ENCODE measurements at places on chromosomes 1 and 21. TPM values are rescaled to one million over a fixed set of nuclear protein-coding genes. Genes with fewer than 3 reads are reported as not detected.
A peak's percentile ranks its signal among the peaks of the same experiment; 100 is the strongest.

GRCh38 chr1:111585447-111586086 lies 34.0 kb upstream of the RAP1A start:
- DNase-seq = no peak
- H3K4me3 ChIP-seq = no peak overlapping the region
- H3K27me3 ChIP-seq = no peaks in the 10 kb centered on the region
- no peaks in the 10 kb centered on the region for H3K36me3 ChIP-seq

DNA sequence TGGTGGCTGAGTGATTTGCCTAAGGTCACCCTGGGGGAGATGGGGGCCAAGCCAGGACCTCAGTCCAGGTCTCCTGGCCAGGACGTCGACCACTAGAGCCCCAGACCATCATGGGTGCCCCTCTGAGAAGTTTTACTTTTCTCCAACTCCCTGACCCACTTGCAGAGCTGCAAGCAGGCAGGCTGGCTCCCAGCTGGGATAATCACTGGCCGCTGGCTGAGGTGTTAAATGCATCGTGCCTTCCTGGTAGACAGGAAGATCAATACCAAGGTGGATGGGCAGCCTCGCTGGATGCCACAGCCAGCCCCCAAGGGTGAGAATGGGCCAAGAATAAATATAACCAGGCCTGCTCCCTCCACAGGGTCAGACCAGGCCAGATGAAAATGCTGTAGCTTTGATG lies 106.2 kb downstream of the EPHB2 start:
- H3K36me3 ChIP-seq = no peaks in the 10 kb centered on the region
- H3K4me3 ChIP-seq = no peak overlapping the region
- no peak for DNase-seq

DNA sequence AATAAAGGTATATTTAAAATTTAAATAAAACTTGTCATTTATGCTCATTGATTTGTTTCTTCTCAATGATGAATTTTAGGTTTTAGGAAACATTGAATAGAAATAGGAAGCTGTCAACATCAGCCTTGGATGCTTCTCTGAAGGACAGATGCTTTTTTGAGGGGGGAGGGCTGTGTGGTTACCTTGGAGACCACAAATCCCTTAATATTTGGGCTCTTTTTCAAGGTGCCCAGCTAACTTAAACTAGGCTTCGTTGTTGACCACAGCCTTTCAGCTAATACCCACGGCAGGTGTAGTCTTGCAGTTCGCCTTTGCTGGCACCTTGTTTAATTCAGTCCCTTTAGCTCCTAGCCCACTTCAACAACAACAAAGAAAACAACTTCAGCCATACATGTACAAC lies 22.5 kb downstream of the TENT5C start:
- H3K4me3 ChIP-seq = no peak overlapping the region
- no peak for DNase-seq
- H3K36me3 ChIP-seq = no peaks in the 10 kb centered on the region
- no peak overlapping the region for H3K27ac ChIP-seq
- H3K4me1 ChIP-seq = no peaks in the 10 kb centered on the region

GRCh38 chr21:25858325-25858724 lies 123.6 kb downstream of the GABPA start:
- no peaks in the 10 kb centered on the region for H3K4me1 ChIP-seq
- no peak overlapping the region for H3K27ac ChIP-seq
- H3K4me3 ChIP-seq = no peak overlapping the region
- no peak for DNase-seq
- no peaks in the 10 kb centered on the region for H3K36me3 ChIP-seq
- H3K27me3 ChIP-seq = no peaks in the 10 kb centered on the region

GRCh38 chr1:195530961-195531360 lies 1077.3 kb downstream of the KCNT2 start:
- DNase-seq = no peak
- H3K4me3 ChIP-seq = no peak overlapping the region
- no peaks in the 10 kb centered on the region for H3K4me1 ChIP-seq
- H3K27ac ChIP-seq = no peak overlapping the region

DNA sequence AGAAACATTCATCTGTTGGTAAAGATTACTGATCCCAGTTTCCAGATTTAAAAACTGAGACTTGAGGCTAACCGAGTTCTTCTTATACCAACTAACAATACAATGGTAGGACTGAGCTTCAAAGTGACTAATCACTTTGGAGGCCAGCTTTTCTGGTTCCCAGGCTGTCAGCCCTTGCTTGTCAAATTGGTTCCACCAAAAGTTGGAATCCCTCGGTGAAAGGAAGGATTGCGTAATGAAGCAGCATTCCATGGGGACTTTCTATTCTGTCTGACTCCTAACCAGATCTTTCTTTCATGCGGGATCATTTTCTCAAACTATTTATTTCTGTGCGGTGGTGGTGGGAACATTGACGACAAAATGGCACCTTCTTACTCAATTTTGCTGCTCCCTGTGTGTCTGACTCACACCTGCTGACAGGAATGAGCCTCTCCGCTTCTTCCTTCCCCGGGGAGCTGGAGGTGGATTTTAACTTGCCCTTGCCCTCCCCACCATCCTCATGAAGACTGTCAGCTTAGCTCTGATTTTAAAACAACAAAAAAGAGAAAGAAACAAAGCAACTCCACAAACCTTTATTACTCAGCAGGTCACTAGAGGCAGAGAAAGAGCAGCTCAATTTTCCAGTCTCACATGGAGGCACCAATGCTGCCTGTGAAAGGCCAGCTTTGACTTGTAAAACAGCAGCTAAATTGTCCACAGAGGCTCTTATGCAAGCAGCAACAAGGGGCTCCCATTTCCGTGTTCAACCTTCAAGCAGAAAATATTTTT lies 32.9 kb upstream of the RASAL2 start:
- no peaks in the 10 kb centered on the region for H3K36me3 ChIP-seq
- H3K27me3 ChIP-seq = no peaks in the 10 kb centered on the region
- H3K4me1 ChIP-seq = peaks cover 35% of the 10 kb centered on the region
- no peak for DNase-seq

- no peak overlapping the region for H3K27ac ChIP-seq
- peaks cover 23% of the 10 kb centered on the region for H3K27me3 ChIP-seq
- peak overlapping the region; percentile 39 for H3K4me3 ChIP-seq
- DNase-seq = peak; percentile 84
These were observed 20.7 kb upstream of the MAPKAPK2 start for GRCh38 chr1:206663832-206664652.

DNA sequence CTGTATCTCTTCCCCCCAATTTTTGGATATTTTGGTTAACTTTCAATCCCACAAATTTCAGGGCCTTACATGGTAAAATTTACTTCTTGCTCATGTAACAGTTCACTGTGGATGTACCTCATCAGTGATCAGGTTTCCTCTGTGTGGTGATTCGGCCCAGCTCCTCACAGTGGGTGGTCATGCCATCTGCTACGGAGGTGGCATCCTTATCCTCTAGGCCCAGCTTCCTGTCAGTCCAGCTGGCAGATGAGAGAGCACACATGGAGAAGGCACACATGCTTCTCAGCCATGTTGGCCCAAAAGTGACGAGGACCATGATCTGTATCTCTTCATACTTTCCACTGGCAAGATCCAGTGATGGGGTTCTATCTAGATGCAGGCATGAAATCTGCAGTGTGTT lies 27.2 kb downstream of the PCBP3 start:
- no peak overlapping the region for H3K4me3 ChIP-seq
- no peak overlapping the region for H3K27ac ChIP-seq
- DNase-seq = no peak
- peaks cover 32% of the 10 kb centered on the region for H3K36me3 ChIP-seq

GRCh38 chr1:233102341-233102740 lies 151.9 kb downstream of the NTPCR start:
- no peak overlapping the region for H3K27ac ChIP-seq
- no peak for DNase-seq
- H3K4me1 ChIP-seq = no peaks in the 10 kb centered on the region
- H3K36me3 ChIP-seq = peaks cover 4% of the 10 kb centered on the region
- no peaks in the 10 kb centered on the region for H3K27me3 ChIP-seq
- no peak overlapping the region for H3K4me3 ChIP-seq

DNA sequence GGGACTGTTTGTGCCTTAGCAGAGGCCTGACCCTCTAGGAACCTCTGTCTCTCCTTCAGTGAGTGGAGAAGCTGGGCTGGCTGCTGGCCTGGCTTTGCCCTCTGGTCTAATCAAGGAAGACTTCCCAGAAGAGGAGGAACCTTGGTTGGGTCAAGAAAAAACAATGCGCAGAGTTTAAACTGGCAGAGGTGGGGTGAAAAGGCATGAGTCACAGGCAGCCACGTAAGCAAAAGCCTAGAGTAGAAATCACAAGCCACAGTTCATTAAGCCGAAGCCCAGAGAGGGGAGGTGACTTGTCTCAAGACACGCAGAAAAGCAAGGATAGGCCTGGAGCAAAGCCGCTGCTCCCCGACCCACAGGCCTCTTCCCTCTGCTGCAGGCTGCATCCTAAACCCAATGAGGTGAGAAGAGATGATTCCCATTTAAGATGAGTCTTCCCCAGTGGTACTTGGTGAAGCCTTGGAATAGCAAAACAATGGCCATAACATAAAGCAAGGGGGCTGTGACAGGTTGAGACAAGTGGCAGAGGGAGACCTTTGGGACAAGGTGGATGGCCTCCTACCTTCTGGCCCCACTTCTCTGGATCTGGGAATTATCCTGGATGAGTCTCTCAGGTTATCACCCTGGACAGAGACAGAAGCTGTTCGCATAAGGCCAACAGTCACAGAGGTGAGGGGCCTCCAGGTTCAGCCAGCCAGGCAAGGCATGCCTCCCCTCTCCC lies 7.7 kb downstream of the PDZK1IP1 start:
- H3K27me3 ChIP-seq = no peaks in the 10 kb centered on the region
- no peak for DNase-seq
- H3K4me1 ChIP-seq = peaks cover 16% of the 10 kb centered on the region
- H3K4me3 ChIP-seq = no peak overlapping the region

DNA sequence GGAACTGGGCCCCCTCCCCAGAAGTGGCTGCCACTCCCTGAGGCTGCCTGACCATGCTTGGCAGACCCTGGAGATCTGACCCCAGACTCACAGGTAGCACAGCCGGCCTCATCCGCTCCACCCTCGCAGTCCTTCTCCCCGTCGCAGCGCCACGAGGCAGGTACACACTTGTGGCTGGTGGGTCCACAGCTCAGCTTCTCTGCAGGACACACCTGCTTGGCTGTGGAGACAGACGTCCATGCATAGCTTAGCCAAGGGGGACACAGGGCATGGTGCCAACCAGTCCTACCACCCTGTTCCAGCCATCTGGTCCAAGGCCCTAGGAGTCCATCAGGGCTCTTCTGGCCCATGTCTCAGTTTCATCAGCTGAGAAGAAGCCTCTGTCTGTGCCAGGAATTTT lies 42.2 kb upstream of the MAGOH start:
- no peaks in the 10 kb centered on the region for H3K36me3 ChIP-seq
- no peak overlapping the region for H3K4me3 ChIP-seq
- H3K4me1 ChIP-seq = peaks cover 10% of the 10 kb centered on the region
- H3K27me3 ChIP-seq = no peaks in the 10 kb centered on the region
- no peak for DNase-seq

DNA sequence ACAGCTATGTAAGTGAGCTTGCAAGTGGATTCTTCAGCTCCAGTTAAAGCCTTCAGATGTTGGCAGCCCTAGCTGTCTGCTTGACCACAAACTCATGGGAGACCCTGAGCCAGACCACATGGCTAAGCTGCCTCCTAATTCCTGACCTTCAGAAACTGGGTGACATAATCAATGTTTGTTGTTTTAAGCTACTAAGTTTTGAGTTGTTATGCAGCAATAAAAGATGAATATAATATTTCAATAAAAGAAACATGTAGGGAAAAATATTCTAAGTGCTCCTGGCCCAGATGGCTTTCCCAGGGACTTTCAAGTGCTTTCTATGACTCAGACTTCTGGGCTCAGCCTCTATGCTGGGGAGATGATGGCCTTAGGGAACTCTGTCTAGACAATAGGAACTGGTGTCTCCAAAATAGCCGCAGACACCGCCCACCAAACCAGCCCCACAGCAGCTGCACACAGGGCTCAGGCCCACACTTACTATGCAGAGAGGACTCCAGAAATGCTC lies 20.3 kb upstream of the AZIN2 start:
- no peaks in the 10 kb centered on the region for H3K27me3 ChIP-seq
- H3K4me1 ChIP-seq = peaks cover 5% of the 10 kb centered on the region
- no peak overlapping the region for H3K4me3 ChIP-seq

DNA sequence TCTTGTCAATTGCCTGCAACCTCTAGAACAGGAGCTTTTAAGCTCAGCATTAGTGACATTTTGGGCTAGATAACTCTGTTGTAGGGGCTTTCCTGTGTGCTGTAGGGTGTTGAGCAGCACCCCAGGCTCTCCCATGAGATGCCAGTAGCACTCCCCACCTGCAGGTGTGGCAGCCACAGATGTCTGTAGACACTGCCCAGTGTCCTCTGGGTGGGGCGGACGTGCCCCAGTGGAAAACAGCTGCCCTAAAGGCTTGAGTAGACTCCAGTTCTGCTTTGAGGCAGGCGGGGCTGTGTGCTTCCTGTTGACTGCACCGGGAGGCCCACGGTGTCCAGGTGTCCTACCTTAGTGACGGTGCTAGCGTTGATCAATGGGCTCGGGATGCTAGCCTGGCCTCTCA lies 16.9 kb upstream of the PWP2 start:
- H3K27ac ChIP-seq = no peak overlapping the region
- no peaks in the 10 kb centered on the region for H3K4me1 ChIP-seq
- no peaks in the 10 kb centered on the region for H3K27me3 ChIP-seq
- no peak overlapping the region for H3K4me3 ChIP-seq

- no peak overlapping the region for H3K27ac ChIP-seq
- no peaks in the 10 kb centered on the region for H3K36me3 ChIP-seq
- H3K4me3 ChIP-seq = no peak overlapping the region
- peak; percentile 47 for DNase-seq
- peaks cover 10% of the 10 kb centered on the region for H3K4me1 ChIP-seq
- H3K27me3 ChIP-seq = peaks cover 11% of the 10 kb centered on the region
These were observed 18.0 kb downstream of the CD247 start for GRCh38 chr1:167500283-167500860.

- no peak overlapping the region for H3K27ac ChIP-seq
- DNase-seq = no peak
- no peaks in the 10 kb centered on the region for H3K36me3 ChIP-seq
- no peaks in the 10 kb centered on the region for H3K27me3 ChIP-seq
These were observed 9.8 kb downstream of the RPS6KC1 start for GRCh38 chr1:213060836-213061235.

- no peak for DNase-seq
- H3K27me3 ChIP-seq = no peaks in the 10 kb centered on the region
- H3K27ac ChIP-seq = no peak overlapping the region
- no peaks in the 10 kb centered on the region for H3K36me3 ChIP-seq
- H3K4me3 ChIP-seq = no peak overlapping the region
These were observed 6.6 kb downstream of the KLHDC8A start for GRCh38 chr1:205350124-205350523.

- no peaks in the 10 kb centered on the region for H3K36me3 ChIP-seq
- peak; percentile 78 for DNase-seq
- peak overlapping the region; percentile 87 for H3K4me3 ChIP-seq
These were observed 62.4 kb downstream of the CD247 start for GRCh38 chr1:167455786-167456446.

GRCh38 chr21:22056904-22057303 lies 1058.7 kb downstream of the NCAM2 start:
- no peak overlapping the region for H3K27ac ChIP-seq
- H3K27me3 ChIP-seq = no peaks in the 10 kb centered on the region
- no peak for DNase-seq
- no peaks in the 10 kb centered on the region for H3K36me3 ChIP-seq
- no peak overlapping the region for H3K4me3 ChIP-seq
- no peaks in the 10 kb centered on the region for H3K4me1 ChIP-seq

The TDRD10 gene
- polyA plus RNA-seq = not detected

The IQGAP3 gene
- 15.6 TPM for polyA plus RNA-seq

The OR2M3 gene
- polyA plus RNA-seq = not detected

The LRRC7 gene
- 0.03 TPM for polyA plus RNA-seq

The USH2A gene
- polyA plus RNA-seq = not detected

The C1orf87 gene
- polyA plus RNA-seq = not detected

The RAP1A gene
- polyA plus RNA-seq = 17.7 TPM

The PLPPR5 gene
- polyA plus RNA-seq = 0.49 TPM

The TFF2 gene
- not detected for polyA plus RNA-seq
